ENCODE measurements at places on chromosomes 6 and 20.

- DNase-seq: no peak
Observed at GRCh38 chr6:30103872-30104179, 9.1 kb downstream of the TRIM31 start.

- DNase-seq: no peak
Observed at GRCh38 chr20:24566656-24567055, 97.2 kb downstream of the SYNDIG1 start.

DNA sequence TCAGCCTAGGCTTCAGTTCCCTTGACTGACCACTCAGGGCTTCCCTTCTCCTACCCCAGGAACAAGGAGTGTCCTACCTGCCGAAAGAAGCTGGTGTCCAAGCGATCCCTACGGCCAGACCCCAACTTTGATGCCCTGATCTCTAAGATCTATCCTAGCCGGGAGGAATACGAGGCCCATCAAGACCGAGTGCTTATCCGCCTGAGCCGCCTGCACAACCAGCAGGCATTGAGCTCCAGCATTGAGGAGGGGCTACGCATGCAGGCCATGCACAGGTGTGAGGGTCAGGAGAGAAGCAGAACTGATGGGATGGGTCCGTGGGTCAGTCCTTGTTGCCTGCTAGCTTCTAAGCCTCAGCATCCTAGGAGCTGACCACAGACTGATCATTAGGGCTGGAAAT, 1.6 kb downstream of the RING1 start:
- DNase-seq: no peak

DNA sequence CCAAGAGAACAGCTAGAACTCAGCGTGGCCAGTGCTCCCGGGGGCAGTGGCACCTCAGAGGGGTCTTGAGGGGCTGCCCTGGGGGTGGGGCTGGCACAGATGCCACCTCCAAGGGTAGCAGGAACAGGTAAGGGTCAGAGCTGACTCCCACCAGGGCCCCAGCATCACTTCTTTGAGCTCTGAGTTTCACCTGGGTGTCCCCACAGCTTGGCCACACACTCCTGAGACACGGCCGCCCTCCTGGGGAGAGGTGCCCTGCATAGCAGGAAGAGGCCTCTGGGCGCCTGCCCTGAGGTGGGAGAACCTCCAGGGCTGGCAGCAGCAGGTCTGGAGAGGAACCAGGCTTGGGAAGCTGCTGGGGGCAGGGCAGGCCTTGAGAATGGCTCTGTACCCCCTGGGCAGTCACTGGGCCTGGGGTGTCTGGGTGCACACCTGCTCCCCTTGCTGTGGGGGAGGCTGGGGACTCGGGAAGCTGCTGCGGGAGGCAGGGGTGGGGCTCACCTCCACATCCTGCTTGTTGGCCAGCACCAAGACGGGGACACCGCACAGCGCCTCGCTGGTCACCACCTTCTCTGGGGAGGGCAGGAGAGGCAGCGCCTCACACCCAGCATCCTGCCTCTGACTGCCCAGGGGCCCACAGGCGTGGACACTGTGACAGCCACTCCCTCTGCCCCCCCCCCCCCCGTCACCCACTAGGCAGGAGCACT, 5.0 kb downstream of the TNFRSF6B start:
- DNase-seq: no peak

DNA sequence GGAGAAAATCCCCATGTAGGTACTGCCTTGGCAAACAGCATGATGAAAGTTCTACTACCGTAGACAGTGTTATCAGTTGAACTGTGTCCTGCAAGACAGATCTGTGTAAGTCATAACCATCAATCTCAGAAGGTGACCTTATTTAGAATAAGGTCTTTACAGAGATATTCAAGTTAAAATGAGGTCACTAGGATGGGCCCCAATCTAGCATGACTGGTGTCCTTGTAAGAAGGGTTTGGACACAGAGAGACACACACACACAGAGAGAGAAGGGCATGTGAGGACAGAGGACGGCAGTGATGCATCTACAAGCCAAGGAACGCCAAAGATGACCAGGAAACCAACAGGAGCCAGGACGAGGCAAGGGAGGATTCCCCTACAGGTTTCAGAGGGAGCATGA, 8.8 kb downstream of the TXNDC5 start:
- no peak for DNase-seq
